Hepatocyte (in vitro differentiated cells): ENCODE measurements at places on chromosomes 16 and 17. TPM values are rescaled to one million over a fixed set of nuclear protein-coding genes. Genes with fewer than 3 reads are reported as not detected.
A peak's percentile ranks its signal among the peaks of the same experiment; 100 is the strongest.

CPNE7 gene
- 24.8 and 32.2 TPM in 2 replicates for polyA plus RNA-seq

SLC35G6 gene
- polyA plus RNA-seq, result 0.30 and 0.44 TPM in 2 replicates

FAM171A2 gene
- 19.4 and 22.8 TPM in 2 replicates for polyA plus RNA-seq

GRCh38 chr17:49775546-49776260, 11.8 kb upstream of the FAM117A start:
- H3K36me3 ChIP-seq, result no peaks in the 10 kb centered on the region
- H3K4me1 ChIP-seq, result no peaks in the 10 kb centered on the region
- no peak overlapping the region for H3K4me3 ChIP-seq
- DNase-seq, result no peak
- H3K27ac ChIP-seq, result no peak overlapping the region

- H3K27me3 ChIP-seq, result no peaks in the 10 kb centered on the region
- H3K4me1 ChIP-seq, result peaks cover 6% of the 10 kb centered on the region
- H3K36me3 ChIP-seq, result no peaks in the 10 kb centered on the region
Observed at GRCh38 chr17:27326051-27326450, 32.1 kb downstream of the WSB1 start.

GRCh38 chr17:44971776-44972483, 3.8 kb upstream of the C1QL1 start:
- no peak overlapping the region for H3K27ac ChIP-seq
- no peak overlapping the region for H3K4me3 ChIP-seq
- no peak for DNase-seq
- peaks cover 76% of the 10 kb centered on the region for H3K27me3 ChIP-seq
- H3K36me3 ChIP-seq, result no peaks in the 10 kb centered on the region
- H3K4me1 ChIP-seq, result peaks cover 8% of the 10 kb centered on the region

DNA sequence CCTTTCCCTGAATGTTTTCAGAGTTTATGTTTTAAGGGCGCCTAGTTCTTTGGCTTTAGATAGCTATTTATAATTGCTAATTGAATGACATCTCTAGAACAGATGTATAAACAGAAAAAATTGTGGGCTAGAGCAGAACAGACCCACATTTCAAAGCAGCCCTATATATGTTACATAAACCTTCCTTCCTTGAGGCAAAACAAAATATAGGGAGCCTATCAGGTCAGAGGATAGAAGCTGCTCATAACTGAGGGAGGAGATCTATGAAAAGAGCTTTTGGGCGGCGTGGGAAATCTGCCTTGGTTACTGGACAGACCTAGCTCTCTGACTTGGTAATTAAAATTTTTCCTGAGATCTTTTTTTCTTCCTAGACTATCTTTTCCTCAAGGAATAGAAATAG, 68.4 kb downstream of the SPAG9 start:
- no peaks in the 10 kb centered on the region for H3K36me3 ChIP-seq
- H3K4me1 ChIP-seq, result peaks cover 15% of the 10 kb centered on the region
- no peak overlapping the region for H3K4me3 ChIP-seq
- DNase-seq, result no peak
- H3K27me3 ChIP-seq, result no peaks in the 10 kb centered on the region

GRCh38 chr16:64907844-64908243, 214.0 kb downstream of the CDH11 start:
- H3K36me3 ChIP-seq, result no peaks in the 10 kb centered on the region
- no peak for DNase-seq
- H3K27me3 ChIP-seq, result no peaks in the 10 kb centered on the region
- H3K27ac ChIP-seq, result no peak overlapping the region

- DNase-seq, result no peak
- H3K4me3 ChIP-seq, result peak overlapping the region; percentile 60
- H3K36me3 ChIP-seq, result peaks cover 10% of the 10 kb centered on the region
- no peaks in the 10 kb centered on the region for H3K27me3 ChIP-seq
Observed at GRCh38 chr17:64496348-64496785, 487 bp downstream of the POLG2 start.

DNA sequence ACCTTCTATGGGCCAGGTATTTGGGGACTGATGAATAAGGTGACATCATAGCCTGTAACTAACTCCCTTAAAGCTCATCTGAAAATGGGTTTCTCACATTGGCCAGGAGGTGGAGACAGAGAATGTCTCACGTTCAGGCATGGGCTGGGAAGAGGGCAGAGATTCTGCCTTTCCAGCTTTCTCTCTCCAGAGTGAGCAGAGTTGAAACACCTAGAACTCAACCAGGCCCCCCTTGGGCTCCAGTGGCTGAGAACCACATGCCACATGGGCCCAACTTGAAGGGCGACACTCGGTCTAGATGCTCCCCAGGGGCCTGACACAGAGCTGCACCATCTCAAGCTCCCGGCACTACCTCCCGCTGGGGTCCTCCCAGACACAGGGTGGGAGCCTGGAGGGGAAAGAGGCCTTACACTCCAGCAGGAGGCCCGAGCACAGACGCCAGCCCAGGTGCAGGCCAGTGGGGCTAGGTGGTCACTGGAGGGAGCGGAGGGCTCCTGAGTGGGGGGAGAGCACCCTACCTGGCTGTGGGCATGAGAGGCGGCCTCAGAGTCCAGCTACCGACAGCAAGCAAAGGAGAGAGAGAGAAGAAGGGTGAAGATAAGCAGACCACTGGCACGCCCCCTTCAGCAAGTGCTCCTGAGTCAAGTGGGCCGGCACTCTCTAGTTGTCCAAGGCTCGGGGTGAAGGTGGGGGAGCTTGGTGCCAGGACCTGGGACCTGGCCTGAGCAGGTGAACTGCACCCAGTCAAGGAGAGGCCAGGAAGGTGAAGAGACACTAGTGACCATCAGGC, 55.9 kb downstream of the MYO18A start:
- no peaks in the 10 kb centered on the region for H3K4me1 ChIP-seq
- H3K36me3 ChIP-seq, result no peaks in the 10 kb centered on the region
- H3K4me3 ChIP-seq, result no peak overlapping the region
- no peak overlapping the region for H3K27ac ChIP-seq

DNA sequence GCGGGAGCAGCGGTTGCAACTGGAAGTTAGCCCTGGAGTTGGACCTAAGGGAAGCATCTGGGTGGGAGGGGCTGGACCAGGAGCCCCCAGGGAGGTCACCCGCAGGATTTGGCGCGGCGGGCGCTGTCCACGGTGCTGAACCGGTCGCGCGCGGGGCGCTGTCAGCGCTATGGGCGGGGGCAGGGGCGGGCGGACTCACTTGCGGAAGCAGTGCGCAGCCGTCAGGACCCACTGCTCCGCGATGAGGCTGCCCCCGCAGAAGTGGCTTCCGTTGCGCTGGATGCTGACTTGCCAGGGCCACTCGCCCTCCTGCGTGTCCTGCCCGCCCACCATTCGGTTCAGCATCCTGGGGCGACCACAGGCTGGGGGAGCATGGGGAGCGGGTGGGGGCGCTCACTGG, 4.5 kb downstream of the PRSS27 start:
- no peak overlapping the region for H3K4me3 ChIP-seq
- no peaks in the 10 kb centered on the region for H3K36me3 ChIP-seq
- peaks cover 4% of the 10 kb centered on the region for H3K4me1 ChIP-seq
- DNase-seq, result peak; percentile 80
- H3K27me3 ChIP-seq, result no peaks in the 10 kb centered on the region
